ENCODE measurements at places on chromosomes 12 and 14.

- no peak for DNase-seq
These were observed 68.1 kb downstream of the TTC9 start for GRCh38 chr14:70709726-70710382.

- DNase-seq = peak; percentile 68
These were observed at the start of gene B3GNT4 for GRCh38 chr12:122203301-122204166. B3GNT4 (plus strand) TSS chr12:122203709; CDS start chr12:122204619, 910 bp downstream.

- no peak for DNase-seq
These were observed 399 bp downstream of the NCAPD2 start for GRCh38 chr12:6494258-6494743.

- DNase-seq = no peak
These were observed 11.0 kb upstream of the AEBP2 start for GRCh38 chr12:19428246-19428645.

DNA sequence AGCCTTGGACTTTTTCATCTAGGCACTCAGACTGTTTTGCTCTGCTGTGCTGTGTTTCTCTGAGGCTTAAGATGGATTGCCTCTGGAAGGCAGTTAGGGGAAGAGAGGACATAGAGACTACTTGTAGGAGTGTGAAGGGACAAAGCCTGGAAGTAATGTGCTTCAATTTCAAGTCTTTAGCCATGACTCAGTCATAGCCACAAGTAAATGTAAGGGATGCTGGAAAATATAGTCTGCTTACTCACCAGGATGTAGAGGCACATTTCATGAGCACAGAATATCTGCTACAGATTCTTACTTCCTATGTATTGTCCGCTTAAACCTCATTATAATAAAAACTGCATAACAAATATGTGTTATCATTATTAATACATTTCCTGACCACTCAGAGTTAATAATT lies 794.3 kb upstream of the NOVA1 start:
- DNase-seq = no peak

GRCh38 chr14:98296895-98297294 lies 975.1 kb downstream of the BCL11B start:
- no peak for DNase-seq
